ENCODE measurements at places on chromosomes 6 and 20.

- no peak for DNase-seq
Observed at GRCh38 chr6:170208182-170208601, 82.7 kb downstream of the DLL1 start.

- DNase-seq: no peak
Observed at GRCh38 chr6:84242265-84242664, 14.8 kb upstream of the CEP162 start.

DNA sequence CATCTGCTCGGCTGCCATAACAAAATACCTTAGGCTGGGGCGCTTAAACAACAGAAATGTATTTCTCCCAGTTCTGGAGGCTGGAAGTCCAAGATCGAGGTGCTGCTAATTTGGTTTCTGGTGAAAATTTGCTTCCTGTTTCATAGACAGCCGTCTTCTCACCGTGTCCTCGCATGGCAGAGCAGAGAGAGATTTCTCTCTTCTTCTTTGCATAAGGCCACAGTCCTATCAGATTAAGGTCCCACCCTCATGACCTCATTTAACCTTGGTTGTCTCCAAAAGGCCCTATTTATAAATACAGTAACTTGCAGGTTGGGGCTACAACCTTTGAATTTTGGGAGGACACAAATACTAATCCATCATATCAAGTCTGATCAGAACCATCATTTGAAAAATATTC, 544.3 kb downstream of the KIF16B start:
- DNase-seq: no peak

- no peak for DNase-seq
Observed at GRCh38 chr20:47984437-47984836, 199.2 kb upstream of the SULF2 start.

DNA sequence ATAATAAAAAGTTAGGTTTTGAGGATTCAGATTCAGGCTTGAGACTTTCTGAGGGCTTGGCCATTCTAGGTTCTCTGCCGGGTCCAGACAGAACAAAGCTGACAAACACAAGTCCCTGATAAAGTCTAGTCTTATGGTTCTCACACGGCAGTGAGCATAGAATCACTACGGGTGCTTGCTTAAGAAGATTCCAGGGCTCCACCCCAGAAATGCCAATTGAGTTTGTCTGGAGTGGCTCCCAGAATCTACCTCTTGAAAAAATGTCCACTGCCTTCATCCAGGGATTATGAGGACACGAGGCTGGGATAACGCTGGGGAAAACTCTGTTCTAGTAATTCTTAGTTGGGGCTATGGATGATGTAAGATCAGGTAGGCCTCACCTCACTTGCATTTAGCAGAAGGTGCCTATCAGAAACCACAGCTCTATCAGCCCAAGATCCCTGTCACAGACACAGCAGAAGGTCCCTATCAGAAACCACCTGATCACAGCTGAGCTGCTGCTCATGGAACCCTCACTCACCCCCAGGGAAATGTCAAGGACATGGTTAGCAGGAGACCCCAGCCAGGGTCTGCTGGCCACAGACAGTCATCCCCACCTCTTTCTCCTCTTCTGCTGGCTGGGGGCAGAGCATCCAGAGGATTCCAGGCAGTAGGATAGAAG, 52.3 kb downstream of the RAB44 start:
- DNase-seq: no peak

GRCh38 chr6:14361297-14361696, 243.7 kb downstream of the CD83 start:
- no peak for DNase-seq

- no peak for DNase-seq
Observed at GRCh38 chr6:168240160-168240559, 79.4 kb downstream of the DACT2 start.

GRCh38 chr6:97687916-97688315, 404.9 kb upstream of the MMS22L start:
- DNase-seq: no peak

GRCh38 chr6:55759536-55759935, 115.9 kb downstream of the BMP5 start:
- no peak for DNase-seq

DNA sequence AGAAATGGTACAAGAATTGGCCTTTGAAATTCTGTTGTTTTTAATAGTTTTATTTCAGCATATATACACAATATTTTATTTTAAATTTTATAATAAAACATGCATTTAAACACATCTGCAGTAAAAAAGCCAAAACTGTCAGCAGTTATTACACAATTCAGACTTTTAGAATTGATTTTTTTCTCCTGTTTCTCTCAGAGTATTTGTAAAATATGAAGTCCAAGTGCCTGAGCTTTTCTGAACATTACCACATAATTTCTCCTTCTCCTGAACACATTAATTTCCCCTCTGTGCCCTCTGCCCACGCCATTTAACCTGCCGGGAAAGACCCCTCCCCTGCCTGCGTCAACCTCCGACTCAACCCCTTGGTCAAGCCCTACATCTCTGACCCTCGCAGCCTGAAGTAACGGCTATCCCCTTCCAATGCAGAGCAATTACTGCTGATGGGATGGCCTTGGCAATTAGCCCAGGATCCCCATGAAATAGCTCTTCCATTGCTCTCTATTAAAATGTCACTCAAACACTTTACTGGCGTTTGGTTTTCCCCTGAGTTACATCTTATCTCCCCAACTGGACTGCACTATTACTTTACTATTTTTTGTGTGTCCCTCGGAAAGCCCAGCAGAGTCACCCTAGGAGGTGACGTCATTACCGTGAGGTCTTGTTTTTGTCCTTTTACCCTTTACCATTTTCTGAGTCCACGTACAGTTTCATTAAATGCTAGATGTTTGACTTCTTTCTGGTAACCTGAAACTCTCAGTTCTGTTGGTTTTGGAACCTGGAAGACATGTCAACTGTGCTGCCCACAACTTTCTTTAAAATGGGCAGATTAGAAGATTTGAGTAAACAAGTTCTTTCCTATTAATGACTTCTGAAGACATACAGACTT, 146.7 kb upstream of the TAB2 start:
- DNase-seq: no peak

DNA sequence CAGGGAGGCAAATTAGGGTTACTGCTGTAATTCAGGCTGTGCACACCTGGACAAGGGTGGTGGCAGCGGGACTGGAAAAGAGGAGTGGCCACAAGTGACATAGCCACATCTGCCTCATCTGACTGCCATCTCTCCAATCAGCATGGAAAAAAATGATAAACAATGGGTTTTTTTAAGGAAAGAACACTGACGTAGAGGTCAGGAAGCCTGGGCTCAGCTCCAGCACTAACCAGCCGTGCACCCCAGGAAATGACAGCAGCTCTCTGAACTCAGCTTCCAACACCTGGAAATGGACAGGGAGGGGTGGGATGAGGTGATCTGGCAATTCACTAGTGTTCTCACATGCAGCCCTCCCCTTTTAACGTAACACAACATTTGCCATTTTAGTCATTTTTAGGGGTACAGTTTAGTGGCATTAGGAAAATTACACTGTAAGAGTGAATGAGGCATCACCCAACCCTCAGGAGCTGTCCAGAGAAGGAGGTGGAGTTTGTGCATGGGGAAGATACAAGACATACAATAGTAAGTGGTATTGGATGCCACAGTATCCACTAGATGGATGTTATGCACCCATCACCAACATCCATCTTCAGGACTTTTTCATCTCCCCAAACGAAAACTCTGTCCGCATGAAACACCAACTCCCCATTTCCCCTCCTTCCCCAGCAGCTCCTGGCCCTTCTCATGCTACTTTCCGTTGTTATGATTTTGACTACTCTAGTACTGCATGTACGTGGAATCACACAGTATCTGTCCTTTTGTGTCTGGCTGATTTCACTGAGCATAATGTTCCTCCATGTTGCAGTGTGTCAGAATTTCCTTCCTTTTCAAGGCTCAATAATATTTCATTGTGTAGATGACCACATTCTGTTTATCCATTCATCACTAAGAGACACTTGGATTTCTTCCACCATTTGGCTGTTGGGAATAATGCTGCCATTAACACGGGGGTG, 215.5 kb upstream of the ECI2 start:
- no peak for DNase-seq

GRCh38 chr20:8212286-8212685, 80.2 kb downstream of the PLCB1 start:
- DNase-seq: no peak

DNA sequence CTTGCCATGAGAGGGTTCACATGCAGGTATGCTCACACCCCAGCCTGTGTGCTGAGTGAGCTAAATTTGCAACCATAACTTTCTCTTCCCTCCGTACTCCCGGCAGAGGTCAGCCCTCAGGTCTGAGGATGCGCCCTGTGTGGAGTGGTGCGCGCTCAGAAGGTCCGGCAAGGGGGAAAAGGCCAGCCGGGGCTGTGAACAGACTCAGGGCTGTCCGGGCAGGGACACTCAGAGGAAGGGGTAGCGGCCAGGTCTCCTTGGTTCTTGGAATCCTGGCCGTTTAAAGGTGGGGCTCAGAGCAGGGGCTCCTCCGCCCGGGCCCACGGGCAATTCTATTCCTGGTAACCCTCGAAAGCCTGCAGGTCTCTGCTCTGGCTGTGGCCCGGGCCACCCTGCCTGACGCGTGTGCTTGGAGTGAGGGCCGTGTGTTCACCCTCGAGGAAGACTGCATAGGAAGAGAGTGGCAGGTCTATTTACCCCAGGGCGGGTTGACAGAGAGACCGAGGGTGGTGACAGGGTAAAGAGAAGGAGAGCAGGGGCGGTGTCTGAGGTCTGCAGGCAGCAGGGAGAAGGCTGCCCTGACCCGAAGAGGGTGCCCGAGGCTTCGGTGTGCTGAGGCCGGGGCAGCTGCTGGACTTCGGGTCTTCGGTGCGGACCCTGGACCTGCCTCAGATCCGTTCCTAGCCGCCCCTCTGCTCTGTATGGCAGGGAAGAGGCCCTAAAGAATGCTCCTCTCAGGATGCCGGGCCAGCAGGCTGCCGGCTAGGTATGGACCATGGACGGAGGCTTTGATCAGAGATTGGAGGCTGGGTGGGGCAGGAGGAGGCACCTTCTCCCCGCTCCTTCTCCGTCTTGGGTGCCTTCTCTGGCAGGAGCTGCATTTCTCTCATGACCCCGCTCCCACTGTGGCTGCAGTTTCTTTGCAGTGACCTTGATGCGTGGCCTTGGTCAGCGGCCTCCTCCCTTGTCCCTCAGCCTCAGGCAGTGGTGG, 131.1 kb upstream of the ARMC2 start:
- no peak for DNase-seq

- DNase-seq: no peak
Observed at GRCh38 chr6:108080010-108080780, 5.7 kb upstream of the OSTM1 start.

DNA sequence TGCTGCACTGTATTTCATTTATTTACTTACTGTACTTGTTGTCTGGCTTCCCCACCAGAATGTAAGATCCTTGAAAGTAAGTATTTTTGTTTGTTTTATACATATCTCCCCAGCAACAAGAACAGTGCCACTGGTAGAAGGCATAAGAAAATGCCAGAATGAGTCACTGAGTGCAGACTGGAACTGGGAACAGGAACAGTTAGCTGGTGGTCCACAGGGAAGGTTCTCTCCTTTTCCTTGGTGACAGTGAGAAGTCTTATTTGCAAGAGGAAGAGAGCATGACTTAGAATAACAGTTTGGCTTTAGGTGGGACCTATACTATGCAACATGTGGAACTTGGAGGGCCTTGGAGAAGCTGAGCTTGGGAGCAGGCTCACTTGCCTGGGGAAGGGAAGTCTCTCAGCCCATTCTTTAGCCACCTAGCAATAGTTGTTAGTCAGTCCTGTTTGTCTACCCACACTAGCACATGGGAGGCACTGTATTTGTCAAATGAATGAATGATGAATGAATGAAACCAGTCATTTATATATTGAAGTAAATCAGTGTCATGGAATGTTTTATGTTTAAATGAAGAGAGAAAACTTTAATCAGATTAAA, 203.5 kb downstream of the KCNQ5 start:
- DNase-seq: no peak

DNA sequence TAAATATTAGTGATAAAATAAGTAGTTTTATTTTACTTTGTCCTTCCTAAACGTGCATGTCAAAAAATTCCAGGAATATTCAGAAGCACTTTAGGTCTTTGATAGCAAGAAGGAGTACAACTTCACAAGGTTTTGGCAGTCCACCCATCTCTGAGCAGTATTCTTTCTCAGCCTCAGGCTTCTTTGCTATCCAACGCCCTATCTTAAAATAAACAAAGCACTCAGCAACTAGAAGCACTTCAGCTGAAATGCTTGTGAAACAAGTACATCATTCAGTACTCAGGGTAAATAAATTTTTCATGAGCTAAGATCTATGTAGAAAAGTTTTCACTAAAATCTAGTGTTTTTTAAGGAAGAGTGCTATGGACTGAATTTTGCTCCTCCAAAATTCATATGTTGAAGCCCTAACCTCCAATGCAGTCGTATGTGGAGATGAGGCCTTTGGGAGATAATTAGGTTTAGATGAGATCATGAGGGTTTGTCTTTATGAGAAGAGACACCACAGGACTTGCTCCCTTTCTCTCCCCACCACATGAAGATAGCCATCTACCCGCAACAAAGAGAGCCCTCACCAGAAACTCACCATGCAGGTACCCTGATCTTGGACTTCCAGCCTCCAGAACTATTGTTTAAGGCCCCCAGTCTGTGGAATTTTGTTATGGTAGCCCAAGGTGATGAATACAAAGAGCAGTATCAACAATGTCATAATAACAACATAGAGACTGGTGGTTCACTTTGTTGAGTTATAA, 539.1 kb downstream of the TFAP2A start:
- no peak for DNase-seq

DNA sequence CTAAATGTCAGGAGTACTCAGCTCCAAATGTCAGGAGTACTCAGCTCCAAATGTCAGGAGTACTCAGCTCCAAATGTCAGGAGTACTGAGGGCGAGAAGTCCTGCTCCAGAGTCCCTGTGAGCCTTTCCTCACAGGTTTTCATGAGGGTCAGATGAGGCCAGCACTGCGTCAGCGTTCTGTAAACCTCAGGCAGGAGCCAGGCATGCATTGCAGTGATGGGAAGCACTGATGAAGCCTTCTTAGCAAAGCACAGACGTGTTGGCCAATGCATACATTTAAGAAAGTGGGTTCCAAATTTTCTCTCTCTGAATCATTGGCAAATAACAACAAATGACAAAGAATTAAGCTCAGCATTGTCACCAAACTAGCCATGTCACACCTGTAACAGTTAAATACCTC, 254.9 kb downstream of the ZNF217 start:
- DNase-seq: no peak

GRCh38 chr6:73791336-73791735, 95.3 kb downstream of the CD109 start:
- no peak for DNase-seq

DNA sequence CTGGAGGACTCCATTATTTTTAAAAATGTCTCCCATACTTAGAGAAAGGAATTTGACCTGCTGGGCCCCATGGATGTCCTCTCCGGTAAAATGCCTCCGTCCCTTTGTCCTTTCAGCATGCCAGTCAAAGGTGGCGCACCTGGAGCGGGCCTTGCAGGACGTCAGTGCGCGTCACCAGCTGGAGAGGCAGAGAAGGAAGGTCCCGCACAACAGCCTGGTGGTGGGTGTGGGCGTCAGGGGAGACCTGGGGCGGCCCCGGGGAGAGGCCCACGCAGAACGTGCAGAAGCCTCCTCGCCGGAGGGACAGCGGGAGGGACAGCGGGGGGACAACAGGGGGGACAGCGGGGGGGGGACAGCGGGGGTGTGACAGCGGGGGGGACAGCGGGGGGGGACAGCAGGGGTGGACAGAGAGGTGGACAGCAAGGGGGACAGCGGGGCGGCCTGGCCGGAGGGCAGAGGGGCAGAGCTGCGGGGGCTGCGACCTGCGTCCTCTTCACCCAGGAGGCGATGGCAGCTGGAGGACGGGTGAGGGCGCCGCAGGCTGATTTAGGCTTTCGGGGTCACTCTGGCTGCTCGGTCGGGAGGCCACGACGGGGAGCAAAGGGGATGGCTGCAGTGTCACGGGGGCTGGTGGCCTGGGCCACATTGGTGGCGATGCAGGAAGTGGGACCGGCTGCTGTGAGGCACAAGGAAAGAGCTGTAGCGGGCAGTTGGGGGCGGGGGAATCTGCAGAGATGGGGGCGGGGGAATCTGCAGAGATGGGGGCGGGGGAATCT, 859 bp upstream of the KIF25 start:
- DNase-seq: no peak

Measured in stimulated activated CD4-positive, alpha-beta T cell treated with anti-CD3 and anti-CD28 coated beads, Interleukin-1b, Interleukin-23, amount 100 ng/mL, for 48 hours (primary cell).